ENCODE measurements at places on chromosomes 5 and 9.

- DNase-seq: no peak
Measured at GRCh38 chr5:109328626-109329025, 81.1 kb downstream of the PJA2 start.

- no peak for DNase-seq
Measured at GRCh38 chr9:136470792-136471469, 11.9 kb downstream of the SEC16A start.

DNA sequence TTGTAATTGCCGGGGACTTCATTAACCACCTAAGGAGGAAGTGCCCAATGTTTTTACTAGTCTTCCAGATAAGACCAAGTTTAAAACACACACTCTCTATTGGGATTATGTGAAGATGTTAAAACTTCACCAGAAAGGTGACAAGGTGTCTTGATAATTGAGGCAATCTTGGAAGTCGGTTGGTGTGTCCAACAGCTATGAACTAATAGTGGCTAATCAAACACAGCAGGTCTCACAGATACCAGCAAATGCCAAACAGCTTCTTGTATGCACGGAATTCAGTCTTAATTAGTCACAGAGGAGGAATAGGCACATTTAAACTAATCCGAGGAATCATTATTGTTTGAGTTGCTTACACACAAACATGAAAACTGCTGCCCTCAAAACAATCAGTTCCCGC lies 214.5 kb downstream of the SEC61B start:
- DNase-seq: no peak

GRCh38 chr5:32903613-32904012 lies 192.5 kb downstream of the NPR3 start:
- no peak for DNase-seq

All from pulmonary artery endothelial cell (primary cell).